ENCODE measurements at places on chromosomes 3 and 15.

- DNase-seq = peak; percentile 50
These were observed 2.0 kb downstream of the CCR5 start for GRCh38 chr3:46372492-46373359.

- DNase-seq = peak; percentile 84
These were observed 107.2 kb upstream of the RASGRP1 start for GRCh38 chr15:38671675-38672254.

DNA sequence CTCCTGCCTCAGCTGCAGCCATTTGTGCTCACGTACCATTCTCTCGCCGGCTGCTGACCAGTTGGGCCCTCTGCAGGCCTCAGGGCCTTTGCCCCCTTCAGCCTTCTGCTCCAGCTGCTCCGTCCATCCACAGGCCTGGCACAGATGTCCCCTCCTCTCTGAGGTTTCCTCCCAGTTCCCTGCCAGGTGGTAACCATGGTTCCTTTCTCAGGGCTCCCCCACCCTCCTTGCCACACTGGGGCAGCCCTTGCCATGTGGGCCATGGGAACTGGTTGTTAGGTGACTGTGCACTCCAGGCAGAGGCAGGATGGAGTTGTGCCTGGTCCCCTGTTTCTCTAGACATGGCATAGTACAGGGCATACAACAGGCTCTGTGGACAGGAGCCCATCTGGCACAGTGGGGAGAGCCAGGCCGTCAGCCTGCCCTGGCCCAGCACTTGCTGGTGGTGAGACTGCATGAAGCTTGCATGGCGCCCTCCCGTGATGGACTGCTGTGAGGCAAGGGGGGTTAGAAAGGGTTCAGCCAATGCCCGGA lies 148.9 kb downstream of the DNAJB8 start:
- DNase-seq = no peak

GRCh38 chr15:95127356-95127755 lies 896.0 kb downstream of the MCTP2 start:
- DNase-seq = no peak

DNA sequence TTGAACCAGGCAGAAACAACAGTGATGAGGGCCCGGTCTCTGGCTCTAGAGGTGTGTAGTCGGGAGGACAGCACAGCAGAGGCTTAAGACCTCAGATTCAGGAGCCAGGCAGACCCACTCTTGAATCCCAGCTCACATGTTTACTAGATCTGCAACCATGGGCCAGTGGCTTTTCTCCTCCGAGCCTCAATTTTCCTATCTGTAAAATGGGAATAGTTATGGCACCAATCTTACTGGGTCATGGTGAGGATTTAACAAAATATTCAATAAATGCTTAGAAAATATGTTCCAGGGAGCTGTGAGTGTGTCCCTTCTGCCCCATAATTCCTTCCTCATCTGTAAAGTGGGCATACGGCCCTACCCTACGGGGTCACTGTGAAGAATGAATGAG lies 506.9 kb downstream of the SHQ1 start:
- DNase-seq = no peak

- no peak for DNase-seq
These were observed 165.5 kb downstream of the ECT2 start for GRCh38 chr3:172915911-172916514.

- no peak for DNase-seq
These were observed 63.1 kb downstream of the PIK3CB start for GRCh38 chr3:138771585-138771984.

GRCh38 chr3:49248840-49249227 lies 28.2 kb downstream of the C3orf62 start:
- no peak for DNase-seq

DNA sequence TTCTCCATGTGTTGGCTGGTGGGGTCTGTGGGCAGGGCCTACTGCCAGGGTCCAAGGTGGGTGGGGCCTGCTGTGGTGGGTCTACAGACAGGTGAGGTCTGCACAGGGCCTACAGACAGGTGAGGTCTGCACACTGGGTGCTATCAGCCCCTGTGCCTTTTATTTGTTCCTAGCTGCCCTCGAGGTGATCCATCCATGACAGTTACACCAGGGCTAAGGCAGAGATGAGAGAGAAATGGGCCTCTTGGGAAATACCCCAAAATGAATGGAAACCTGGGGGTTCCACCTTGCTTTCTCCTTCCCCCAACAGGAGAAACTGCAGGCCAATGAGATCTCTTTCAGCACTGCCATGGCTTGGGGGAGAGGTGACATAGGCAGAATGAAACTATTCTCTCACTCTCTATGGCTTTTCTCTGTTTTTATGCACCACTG lies 36.4 kb downstream of the CFAP100 start:
- DNase-seq = no peak

- no peak for DNase-seq
These were observed 1.3 kb downstream of the SEMA7A start for GRCh38 chr15:74432271-74432967.

- no peak for DNase-seq
These were observed 32.2 kb upstream of the ADAMTS17 start for GRCh38 chr15:100373942-100374341.

DNA sequence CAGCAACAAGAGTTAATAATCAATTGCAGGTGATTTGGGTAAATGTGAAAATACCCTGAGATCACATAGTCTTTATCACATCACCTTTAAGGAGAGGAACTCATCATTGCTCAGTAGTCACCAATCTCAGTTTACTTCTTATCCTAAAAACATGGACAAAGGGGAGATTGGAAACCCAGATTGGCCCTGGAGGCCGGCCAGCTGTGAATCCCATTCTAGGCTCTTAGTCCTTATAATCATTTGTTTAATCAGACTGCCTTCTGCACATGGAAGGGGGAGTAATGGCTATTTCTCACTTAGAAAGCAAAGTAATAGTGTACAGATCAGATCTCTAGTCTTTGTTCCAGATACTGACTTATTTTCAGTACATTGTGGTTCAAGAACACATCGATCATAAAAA lies 37.2 kb upstream of the CPB1 start:
- DNase-seq = no peak

- DNase-seq = no peak
These were observed 9.8 kb downstream of the CCR5AS start for GRCh38 chr3:46397111-46397510.

GRCh38 chr3:122934251-122934650 lies 93.3 kb downstream of the SEMA5B start:
- DNase-seq = no peak

DNA sequence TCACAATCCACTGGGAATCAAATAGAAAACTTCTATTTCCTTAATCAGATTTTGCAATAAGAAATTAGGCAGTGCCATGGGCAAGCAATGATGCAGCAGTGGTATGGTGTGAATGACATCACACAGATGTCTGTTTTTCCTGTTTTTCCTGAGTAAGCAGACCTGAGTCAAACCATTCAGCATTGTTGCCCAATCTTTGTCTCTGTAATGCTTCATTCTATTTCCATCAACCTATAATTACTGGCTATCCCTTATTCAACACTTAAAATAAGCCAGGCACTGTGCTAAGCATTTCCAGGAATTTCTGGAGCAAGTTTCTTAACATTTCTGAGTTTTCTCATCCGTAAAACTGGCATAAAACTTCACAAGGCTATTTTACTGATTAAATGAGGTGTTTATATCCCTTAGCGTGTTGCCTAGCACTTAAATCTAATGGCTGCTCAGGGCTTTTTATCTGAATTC lies 11.3 kb upstream of the OXSR1 start:
- DNase-seq = no peak

- no peak for DNase-seq
These were observed 226.0 kb downstream of the KLF13 start for GRCh38 chr15:31552482-31553099.

Data from CD4-positive, alpha-beta memory T cell (primary cell).